ENCODE measurements at places on chromosomes 16 and 17.

DNA sequence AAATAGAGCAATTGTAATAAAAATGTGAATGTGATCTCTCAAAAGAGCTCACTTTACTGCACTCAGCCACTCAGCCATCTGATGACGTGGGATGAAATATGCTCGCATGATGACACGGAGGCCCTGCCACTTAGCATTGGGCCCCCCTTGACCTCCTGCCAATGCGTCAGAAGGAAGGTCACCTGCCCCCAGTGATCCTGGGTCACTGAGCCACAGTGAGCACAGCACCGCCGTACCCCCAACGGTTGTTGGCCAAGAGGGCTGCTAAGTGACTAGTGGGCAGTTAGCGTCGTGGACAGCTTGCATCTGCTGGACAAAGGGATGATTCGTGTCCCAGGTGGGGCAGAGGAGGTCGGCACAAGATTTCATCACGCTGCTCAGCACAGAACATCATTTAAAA is 22.9 kb downstream of the ZC3H18 start:
- no peak for DNase-seq

- peak; percentile 61 for DNase-seq
Observed at GRCh38 chr17:81710514-81711308, 1.4 kb upstream of the SLC25A10 start.

DNA sequence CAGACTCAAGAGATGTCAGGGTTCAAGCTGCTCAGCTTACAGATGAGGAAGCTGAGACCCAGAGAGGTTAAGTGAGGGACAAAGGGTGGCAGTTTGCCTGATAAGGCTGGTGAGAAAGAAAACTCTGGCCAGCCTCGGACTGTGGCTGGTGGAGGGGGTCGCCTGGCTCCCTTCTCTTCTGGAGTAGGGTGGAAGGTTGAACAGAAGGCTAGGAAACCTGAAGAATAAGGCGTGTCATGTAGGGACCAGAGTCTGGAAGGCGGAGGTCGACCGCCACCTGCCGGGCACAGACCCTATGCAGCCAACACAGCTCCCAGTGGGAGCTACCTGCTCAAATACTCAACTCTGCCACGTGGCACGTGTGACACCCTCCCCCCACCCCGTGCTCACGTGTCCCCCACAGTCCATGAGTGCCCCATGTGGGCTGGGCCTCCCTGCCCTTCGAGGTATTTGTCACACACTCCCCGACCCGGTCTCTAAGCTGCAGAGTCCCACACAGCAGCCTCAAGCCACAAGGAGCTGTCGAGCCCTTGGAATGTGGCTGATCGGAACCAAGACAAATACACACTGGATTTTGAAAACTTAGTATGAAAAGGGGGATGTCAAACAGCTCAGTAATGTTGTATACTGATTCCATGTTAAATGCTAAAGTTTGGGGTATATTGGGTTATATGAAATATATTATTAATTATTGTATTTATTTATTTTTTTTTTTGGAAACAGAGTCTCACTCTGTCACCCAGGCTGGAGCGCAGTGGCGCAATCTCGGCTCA is 11.8 kb downstream of the HID1 start:
- DNase-seq: no peak

- DNase-seq: no peak
Observed at GRCh38 chr16:23343643-23344612, 41.8 kb downstream of the SCNN1B start.

- DNase-seq: no peak
Observed at GRCh38 chr16:68644715-68645493, at the start of gene CDH3. Gene CDH3, plus strand, starts transcription at chr16:68645310. Its CDS starts 70 bp downstream, at chr16:68645380.

DNA sequence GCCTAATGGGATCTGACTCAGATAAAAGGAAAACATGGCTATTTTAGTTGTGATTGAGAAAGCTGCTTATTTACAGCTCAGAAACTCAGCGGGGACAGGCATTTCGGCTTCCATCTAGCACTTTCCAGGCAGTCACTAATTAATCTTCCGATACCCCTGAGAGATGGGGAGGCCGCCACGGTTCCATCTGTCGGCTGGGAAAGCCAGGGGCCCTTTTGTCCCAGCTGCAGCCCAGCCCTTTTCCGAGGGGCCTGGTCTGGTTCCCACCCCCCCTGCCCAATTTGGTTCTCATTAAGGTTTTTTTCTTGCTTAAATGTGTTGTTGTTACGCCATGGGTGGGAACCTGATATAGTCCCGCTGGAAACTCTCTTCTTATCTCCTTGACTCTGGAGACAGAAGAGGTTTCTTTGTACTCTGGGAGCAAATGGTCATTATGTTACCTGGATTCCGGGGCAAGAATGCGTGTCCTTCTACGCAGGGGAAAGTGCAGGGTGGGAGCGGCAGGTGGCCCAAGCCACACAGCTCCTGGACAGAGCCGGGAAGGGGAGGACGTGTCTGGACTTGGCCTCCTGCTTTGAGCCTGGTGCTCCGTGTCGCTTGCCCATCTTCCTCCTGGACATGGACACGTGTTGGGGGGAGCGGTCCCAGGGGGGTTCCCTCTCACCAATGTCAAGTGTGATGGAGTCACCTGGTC is 50.9 kb upstream of the GSE1 start:
- DNase-seq: no peak

GRCh38 chr16:22402191-22402590 is 27.8 kb upstream of the CDR2 start:
- no peak for DNase-seq

DNA sequence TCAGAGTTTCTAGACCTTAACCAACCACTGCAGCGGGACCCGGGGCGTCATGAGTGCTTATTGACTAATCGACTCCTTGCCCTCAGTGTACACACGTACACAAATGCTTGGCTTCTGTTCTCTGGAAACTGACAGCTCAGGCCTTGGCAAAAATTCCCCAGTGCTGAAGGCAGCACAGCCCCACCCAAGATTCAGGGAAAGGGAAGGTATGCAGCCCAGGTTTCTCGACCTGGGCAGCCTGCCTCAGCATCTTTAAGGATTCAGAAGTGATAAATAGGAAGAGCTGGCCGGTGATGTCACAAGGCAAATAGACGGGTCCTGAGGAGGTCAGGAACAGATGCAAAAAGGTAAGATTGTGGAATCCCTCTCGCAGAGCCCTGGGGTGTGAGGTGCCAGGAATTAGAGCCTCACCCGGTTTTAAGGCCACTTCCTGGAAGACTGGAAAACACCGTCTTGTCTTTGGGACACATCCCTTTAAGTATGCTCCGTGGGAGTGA is 9.0 kb upstream of the CDH3 start:
- no peak for DNase-seq

DNA sequence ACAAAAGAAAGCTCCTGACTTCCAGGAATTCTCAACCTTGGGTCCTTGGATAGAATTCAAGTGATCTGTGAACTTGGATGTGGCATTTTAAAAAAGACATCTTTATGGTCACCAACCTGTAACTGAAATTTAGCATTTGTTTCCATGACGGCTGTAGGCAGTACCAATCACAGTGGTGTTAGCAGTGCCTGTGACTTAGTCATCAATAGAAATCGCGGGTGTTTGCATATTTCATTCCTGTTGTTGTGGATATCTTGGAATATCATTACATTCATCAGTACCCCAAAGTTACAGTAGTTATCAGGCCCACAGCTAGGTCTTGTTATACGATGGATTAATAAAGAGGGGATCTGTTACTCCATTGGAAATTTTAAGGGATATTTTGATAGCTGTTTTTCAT is 81.6 kb downstream of the CMIP start:
- no peak for DNase-seq

GRCh38 chr17:67855504-67856324 is 30.4 kb downstream of the BPTF start:
- DNase-seq: no peak

- no peak for DNase-seq
Observed at GRCh38 chr16:69073181-69073702, 32.2 kb upstream of the HAS3 start.

DNA sequence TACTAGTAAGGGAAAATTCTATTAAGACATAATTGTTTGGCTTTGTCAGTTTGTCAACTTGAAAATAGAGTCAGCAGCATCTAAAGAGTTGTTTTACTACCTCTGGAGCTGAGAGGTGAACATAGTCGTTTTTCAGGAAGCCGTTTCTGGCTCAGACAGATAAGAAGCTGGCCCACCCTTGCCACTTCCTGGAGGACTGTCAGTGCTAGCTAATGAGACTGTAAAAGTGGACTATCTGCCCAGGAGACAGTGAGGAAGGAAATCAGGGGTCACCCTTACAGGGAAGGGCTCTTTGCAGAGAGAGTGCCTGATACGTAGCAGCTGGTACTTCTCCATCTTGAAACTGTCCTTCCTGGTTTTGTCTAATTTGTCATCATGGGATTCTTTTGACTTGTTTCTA is 328.7 kb downstream of the WWOX start:
- DNase-seq: no peak

DNA sequence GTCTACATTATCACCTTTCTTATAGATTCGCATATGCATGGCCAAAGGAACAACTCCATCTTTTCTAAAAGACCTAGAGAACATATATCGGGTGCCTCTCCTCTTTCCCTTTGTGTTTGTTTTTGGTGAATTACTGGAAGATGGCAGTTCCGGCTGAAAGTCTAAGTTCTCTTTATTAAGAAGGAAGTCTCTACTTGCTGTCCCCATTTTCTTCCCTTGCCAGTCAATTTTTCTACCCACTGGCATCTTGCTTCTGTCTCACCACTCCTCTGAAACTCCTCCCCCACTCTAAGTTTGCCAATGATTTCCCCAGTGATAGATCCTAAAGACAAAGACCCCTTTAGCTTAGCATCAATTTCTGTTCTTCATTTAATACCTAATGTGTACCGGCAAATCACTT is 93.9 kb upstream of the CORO6 start:
- no peak for DNase-seq

DNA sequence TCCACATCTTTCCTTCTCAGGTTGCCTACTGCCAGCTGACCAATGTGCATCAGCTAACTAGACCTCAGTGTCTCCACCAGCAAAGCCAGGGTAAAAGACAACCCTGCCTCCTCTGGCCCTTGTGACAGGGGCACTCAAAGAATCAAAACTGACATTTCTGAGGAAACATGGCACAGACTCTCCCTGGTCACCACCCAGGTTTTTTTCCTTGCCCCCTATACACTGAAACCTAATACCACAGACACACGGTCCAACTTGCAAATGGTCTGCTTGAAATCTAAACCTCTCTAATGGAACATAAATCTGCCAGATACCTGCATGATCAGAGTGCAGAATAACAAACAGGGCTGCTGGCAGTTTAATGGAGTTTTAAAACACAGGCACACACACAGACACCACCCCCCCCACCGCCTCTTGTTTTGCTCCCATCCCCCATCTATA is 19.5 kb upstream of the CORO6 start:
- no peak for DNase-seq

DNA sequence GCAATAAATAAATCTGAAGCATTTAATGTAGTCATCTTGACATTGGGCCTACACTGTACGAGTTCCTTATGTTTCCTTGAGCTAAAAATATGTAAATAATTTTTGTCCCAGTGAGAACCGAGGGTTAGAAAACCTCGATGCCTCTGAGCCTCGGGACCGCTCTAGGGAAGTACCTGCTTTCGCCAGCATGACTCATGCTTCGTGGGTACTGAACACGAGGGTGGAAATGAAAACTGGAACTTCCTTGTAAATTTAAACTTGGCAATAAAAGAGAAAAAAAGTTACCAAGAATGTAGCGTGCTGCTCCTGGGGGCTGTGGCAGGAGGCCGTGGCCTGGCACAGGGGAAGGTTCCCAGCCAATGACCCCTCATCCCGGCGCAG is 74.1 kb downstream of the SOCS1 start:
- DNase-seq: no peak

- no peak for DNase-seq
Observed at GRCh38 chr16:56866955-56867830, 2.2 kb downstream of the SLC12A3 start.

GRCh38 chr16:8852534-8852933 is 16.3 kb downstream of the CARHSP1 start:
- no peak for DNase-seq

DNA sequence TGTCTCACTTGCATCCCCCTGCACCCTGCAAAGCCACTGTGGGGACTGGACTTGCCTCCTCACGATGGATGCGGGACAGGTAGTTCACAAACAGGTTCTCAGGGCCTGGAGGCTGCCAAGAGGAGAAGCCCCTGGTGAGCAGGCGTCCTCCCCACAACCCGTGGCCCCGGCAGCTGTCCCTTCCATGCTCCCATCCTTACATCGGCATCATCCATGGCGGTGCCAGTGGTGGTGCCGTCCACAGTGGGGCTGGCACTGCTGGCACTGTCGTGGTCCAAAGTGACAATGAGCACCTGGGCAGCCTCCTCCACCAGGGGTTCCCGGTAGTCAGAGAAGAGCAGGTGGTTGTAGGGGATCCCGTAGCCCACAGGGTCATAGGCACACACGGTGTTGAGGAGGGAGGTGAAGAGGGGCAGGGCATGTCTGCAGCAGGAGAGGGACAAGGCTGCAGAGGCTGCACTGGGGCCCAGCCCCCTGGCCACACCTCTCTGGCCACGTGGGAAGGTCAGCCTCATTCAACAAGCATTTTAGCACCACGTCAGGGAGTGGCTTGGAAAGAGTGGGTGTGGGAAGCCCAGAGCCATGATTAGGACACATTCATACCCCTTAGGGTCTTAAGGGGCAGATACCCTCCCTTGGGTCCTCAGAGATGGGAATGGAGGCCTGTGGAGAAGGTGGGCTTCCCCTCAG is 12.6 kb downstream of the HID1 start:
- DNase-seq: no peak
